ENCODE measurements at places on chromosomes 11 and 22.

DNA sequence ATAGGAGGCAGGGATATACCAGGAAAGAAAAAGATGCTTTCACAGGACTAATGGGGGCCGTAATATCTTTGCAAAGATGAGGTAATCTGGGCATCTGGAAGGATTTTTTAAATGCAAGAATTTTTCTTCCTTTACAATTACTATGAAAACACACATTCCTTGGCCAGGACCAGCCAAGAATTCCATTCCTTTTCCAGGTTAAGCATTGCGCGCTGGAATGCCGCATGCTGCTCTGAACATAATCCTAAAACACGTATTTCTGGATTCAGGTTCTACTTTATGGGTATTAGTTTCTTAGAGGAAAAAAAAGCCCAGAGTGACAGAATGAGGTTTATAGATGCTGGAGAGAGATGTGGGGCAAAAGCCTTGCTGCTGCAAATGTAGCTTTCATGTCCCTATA is 99.4 kb upstream of the SORL1-AS1 start:
- DNase-seq: no peak

DNA sequence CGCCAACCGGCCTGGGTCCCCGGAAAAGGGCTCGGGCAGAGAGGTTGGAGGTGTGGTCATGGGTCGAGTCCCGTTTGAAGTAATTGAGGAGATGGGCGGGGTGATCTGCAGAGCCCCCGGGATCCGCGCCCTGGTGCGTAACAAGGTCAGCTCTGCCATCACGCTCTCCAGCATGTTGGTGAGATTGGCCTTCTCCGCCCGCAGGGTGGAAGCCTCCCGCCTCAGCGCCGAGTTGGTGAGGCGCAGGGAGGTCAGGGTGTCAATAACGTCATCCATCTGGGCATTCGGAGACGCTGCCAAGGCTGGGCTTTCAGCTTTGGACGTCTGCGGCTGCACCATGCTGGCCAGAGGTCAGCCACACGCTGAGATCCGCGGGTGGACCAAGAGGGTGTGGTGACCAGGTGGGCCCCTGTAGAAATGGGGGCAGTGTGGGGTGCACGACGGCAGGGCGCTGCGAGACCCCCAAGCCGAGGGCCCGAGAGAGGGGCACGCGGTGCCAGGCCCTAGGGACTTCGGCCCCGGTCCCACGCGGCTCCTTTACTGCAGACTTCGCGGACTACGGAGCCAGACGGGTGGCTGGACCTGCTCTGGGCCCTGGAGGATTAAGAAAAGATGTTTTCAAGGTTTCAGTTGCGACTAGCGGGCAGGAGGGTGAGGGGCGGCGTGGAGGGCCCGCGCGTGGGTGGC is 672 bp downstream of the RTL6 start:
- peak; percentile 66 for DNase-seq

- no peak for DNase-seq
Observed at GRCh38 chr11:45671246-45672171, 6.1 kb upstream of the CHST1 start.

- no peak for DNase-seq
Observed at GRCh38 chr11:58796333-58796732, 48.2 kb downstream of the GLYATL2 start.

Data from activated effector memory CD4-positive, alpha-beta T cell treated with anti-CD3 and anti-CD28 coated beads, Interleukin-2, amount 50 U/mL, for 16 hours (primary cell).